Pancreas (tissue), 10 donors: ENCODE measurements at places on chromosomes 16 and 17.

DNA sequence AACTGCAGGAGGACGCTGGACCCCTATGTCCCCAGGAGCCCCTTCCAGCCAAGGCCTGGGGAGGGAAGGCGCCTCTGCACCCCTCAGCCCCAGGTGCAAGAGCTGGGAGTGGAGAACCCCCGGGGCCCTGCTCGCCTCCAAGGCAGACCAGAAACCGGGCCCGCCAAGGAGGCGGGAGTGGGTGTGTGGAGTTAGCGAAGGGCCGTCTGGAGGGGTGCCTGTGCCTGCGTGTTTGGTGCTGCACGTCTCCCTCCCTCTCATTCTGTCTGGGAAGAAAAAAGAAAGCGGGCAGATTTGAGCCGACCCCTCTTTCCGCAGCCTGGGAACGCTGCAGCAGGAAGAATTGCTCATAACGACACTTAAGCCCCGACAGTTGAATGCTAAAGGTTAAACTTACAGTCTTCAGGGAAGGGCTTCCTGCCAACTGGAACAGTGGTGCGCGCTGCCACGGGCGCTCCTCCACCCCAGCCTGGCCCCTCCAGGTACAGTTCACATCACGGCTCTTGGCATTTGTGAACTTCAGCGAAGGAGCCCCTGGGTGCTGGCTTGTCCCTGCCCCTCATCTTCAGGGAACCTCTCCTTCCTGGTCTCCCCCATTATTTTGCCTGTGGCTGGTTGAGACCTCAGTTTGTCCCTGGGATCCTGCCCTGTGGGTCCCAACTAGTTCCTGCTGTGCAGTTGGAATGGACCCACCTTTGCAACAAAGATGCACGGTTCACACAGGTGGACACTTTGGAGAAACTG lies 19.2 kb upstream of the ZFHX3 start:
- DNase-seq, result no peak

GRCh38 chr17:83131401-83132011 lies 52.1 kb downstream of the METRNL start:
- no peak for DNase-seq

DNA sequence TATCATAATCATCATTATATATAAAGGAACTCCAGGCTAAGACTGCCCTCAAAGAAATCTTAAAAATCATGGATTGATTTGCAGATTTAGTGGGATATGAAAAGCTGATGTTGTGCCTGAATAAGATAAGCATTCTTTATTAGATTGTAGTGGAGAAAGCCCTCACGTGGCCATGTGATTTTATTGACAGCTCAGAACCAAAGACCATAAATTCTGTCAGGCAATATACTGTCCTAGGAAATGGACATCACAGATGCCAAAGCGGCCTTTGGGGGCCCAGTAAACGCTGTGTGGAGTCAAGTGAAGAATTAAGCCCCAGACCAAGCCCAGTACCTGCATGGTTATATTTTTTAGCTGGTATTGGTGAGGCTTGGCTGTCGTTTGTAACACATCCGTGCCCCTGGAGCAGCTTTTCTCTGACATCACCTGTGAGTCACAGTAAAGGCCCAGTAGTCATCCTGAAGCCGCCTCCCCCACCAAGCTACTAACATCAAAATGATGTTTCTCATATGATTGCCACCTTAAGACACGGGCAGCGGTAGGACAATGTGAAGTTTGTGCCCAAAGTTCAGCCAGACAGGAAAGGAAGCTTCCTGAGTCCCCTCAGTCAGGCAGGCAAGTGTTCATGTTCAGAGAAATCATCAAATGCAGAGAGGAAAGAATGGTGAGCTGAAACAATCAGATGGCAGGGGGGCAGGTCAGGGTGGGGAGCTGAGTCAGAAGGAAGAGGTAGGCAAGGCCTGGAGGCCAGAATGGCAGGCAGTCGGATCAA lies 209.4 kb downstream of the IRX3 start:
- DNase-seq, result no peak

GRCh38 chr17:2400474-2400866 lies 390 bp downstream of the MNT start:
- peak; percentile 68 for DNase-seq

DNA sequence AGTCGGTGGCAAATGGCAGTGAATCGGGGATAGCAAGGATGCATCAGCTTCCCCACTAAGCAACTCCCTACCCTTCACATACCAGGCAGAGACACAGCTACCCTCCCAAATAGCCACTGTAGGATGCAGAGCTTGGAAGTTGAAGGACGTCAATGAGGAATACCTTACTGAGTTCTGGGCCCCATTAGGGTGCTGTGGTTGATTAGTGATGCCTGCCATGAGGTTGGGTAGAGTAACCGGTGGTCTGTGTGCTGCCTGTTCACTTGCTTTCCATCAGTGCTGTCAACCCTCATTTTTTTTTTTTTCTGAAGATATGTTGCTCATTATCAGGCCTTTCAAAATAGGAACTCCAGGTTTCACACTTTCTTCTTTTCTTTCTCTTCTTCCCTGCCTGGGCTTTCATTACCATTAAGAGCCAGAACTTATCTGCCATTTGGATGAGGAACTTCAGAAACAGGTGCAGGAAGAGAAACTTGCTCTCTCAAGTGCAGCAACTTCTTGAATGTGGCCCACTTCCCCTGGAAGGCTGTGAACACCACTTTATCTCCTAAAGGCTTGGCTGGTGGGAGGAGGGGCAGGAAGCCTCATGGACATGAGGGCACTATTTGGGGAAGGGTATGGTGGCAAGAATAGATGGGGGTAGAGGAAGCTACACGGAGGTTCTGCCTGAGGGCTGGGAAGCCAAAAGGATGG lies 183.5 kb downstream of the NTN1 start:
- no peak for DNase-seq

DNA sequence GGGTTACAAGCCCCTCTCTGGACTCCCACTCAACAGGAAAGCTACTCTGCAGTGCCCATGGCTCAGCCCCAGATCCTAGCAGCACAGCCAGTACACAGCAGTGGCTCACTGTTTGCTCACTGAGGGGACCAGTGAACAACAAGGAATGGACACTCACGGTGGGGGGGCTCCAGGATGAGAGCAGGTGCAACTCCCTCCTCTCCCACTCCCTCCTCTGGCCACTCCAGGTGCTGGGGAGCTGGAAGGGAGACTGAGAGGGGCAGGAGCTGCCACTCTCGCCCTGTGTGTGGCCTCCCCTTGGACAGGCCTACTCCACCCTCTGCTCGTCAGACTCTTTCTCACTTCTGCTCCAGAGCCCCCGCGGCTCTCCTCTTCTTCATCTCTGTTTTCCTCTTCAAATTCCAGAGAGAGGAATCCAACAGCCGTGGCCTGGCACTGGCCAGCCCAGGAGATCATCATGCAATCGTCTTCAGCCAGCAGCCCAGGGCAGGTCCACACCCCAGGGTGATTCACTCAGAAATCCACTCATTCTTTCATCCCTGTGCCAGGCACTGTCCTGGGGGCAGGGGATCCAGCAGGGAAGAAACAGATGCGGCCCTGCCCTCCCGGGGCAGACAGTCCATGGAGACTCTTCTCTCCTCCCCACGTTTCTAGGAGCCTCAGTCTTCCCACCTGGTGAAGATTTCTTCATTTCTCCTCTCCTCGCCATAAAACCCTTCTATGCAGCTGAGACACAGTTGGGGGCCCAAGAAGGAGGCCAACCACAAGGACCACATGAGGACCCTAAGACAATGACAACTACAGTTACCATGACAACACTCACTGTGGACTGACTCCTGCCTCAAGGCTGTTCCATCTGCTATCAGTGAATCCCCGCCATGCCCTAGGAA lies 30.7 kb downstream of the CFAP20 start:
- DNase-seq, result no peak
